HAP-1 (cell line): ENCODE measurements at places on chromosomes 13 and 19.
A peak's percentile ranks its signal among the peaks of the same experiment; 100 is the strongest.

DNA sequence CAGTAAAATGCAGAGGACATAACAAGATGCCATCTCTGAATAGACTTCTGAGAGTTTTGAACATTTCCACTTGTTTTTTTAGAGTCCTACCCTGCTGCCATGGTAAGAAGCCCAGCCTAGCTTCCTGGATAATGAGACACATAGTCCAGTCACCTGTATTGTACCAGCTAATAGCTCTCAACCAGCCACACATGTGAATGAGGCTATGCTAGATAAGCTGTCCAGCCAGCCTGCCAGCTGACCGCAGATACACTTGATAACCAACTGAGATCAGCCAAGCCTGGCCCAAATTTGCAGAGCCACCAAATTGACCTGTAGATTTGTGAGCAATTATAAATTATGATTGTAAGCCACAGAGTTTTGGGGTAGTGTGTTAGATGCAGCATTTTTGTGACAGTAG is 10.7 kb downstream of the RFXAP start:
- no peak for DNase-seq

DNA sequence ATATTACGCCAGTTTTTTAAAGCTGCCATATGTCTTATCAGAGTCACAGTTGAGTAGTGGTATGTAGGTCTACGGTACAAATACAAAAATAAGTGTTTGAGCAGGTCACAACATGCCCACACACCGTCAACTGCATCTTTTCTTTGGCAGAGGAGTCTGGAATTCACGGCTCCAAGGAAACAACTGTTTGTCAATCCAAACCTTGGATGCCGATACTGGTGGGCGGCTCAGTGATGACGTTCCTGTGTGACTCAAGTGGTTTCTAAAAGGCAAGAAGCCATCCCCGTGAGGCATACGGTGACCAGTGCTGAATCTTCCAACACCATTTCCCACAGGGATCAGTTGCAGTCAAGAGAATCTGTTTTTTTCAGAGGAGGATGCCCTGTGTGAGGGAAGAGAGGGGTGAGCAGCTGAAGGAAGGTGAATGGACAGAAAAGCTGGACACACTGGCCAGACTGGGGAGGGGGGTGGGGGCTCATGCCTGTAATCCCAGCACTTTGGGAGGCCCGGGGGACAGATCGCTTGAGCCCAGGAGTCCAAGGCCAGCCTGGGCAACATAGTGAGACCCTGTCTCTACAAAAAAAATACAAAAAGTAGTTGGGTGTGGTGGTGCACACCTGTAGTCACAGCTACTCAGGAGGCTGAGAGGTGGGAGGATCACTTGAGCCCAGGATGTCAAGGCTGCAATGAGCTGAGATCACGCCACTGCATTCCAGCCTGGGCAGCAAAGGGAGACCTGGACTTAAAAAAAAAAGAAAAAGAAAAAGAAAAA is 22.8 kb upstream of the CEBPG start:
- no peak for DNase-seq

DNA sequence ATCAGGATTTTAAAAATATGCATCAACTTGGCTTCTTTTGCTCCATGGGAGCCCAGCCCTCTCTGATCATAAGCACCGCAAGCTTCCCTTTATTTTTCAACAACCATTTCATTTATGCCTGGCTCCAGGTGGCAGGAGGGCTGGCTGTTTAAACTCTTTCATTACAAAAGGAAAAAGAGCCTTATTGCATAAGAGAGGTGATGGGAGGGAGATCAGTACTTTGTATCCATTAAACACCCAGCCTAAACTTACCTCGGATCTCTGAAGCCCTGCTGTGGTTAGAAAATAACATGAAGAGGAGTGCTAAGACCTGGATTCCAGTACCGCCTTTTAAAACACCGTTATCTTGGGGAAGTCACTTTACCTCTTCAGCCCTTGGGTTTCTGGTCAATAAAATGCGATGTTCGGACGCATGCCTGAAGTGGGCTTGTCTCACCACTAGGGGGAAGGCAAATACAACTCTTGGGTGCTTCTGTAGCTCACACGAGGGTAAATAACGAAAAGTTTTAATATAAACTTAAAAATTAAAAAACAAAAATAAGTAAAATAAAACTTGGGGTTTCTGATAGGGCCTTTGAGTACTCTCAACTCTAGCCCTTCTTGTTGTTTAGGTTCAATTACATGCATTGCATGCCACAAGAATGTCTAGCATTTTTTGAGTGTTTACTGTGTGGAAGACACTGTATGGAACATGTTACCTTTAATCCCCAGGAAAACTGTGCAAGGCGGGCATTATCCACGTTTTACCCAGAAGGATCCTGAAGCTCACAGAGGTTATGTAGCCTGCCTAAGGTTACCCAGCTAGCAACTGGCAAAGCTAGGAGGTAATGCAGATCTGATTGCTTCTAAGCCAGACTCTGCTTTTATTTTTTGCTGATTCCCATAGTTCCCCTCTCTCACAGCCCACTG is 240.3 kb downstream of the LMO7 start:
- DNase-seq, result peak; percentile 54

- no peak for DNase-seq
These were observed 27.2 kb downstream of the COMP start for GRCh38 chr19:18763674-18764590.

DNA sequence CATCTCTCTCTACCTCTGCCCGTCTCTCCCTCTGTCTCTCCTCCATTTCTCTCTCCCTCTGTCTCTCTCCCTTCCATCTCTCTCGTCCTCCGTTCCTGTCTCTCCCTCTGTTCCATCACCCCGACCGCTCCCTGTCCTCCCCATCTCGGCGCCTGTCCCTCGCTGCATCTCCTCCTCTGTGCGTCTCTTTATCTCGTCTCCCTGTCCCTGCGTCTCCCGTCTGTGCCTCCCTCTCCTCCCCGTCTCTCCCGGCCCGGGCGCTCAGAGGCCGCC is 4.6 kb downstream of the GRIN2D start:
- DNase-seq, result peak; percentile 8

GRCh38 chr19:51330366-51330765 is 11.6 kb downstream of the VSIG10L start:
- no peak for DNase-seq

DNA sequence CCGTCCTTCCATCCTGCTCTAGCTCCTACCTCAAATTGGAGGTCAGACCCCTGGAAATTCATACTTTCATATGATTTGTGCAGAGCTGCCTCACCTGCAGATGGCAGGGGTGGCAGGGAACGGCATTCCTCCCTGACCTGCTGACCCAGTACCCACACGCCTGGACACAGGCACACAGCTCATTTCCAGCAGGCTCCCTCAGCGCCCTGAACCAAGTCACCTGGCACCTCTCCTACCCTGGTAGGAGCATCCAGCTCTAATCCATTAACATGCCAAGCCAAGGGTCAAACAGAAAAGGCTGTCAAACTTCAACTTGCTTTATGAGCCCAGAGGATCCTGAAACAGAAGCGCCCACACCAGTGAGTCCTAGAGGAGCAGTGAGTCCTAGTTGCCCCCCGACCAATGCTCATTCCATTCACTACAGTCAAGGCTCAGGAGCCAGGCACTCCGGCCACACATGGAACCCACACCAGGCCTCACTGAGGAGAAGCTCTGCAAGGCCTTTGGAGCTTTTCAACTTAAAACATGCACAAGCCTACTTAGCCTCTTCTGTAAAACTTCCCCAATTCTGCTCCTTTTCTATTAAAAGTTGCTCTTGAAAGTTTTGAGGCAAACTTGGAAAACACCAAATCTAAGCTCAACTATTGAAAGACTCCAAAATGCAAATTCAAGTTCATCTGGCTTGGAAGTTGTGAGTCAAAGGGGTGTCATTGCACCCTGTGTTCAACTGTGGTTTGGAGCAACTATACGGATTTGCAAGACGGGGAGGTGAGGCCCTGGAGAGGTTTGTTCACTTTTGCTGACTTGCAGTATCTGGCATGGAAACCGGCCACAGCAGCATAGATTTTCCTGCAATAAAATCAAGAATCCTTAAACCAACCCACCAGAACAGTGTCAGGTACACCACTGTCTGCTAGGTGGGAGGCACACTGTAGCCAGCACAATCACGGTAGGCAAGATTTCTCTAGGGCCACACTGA is 96.7 kb downstream of the CRYL1 start:
- no peak for DNase-seq

- DNase-seq, result no peak
These were observed 2.3 kb upstream of the ADAMTS10 start for GRCh38 chr19:8612807-8613171.

- no peak for DNase-seq
These were observed 8.7 kb downstream of the MAP2K2 start for GRCh38 chr19:4115050-4115817.

- no peak for DNase-seq
These were observed 139.3 kb downstream of the DACH1 start for GRCh38 chr13:71727662-71728061.

DNA sequence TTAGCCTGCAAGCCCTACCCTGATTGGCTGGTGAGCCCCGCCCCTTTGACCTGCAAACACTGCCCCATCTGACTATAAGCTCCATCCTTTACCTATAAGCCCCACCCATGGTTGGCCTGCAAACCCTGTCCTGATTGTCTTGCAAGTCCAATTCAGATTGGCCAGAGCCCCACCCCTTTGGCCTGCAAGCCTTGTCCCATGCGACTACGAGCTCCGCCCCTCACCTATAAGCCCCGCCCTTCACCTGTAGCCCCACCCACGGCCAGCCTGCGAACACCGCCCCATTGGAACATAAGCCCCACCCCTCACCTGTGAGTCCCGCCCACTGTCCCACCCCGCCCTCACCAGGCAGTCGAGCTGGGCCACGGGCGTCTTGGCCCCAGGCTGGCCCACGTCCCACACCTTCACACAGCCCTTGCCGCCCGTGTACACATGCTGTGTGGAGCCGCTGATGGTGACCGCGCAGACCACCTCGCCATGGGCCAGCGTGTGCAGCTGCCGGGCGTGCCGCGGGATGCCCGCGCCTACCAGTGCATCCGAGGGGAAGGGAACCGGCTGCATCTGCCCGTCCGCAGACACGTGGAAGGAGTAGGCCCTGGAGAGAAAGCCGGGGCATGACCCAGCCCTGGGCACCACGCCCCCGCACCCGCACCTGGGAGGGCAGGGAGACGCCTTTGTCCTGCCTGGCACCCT is 22.9 kb downstream of the TLE2 start:
- DNase-seq, result peak; percentile 62

- no peak for DNase-seq
These were observed 91.9 kb upstream of the MBNL2 start for GRCh38 chr13:97130190-97130589.

- no peak for DNase-seq
These were observed 82.8 kb upstream of the ZNF254 start for GRCh38 chr19:24004166-24004565.

DNA sequence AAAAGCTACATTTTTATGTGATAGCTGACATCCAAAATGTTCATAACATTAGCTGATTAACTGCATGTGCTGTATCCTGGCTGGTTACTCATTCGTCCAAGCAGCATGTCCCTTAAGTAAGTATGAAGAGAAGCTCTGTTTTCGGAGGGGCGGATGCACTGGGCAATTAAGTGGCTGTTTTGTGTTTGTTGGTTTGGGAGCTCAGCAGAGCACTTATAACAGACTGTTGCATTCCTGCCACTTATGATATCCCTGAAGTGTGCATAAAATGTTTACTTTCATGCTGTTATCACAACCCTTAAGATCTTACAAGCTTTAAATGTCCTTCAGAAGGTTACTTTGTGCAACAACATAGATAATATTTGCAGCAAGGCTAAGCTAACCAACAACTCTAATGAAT is 264.1 kb downstream of the NALCN start:
- DNase-seq, result no peak

DNA sequence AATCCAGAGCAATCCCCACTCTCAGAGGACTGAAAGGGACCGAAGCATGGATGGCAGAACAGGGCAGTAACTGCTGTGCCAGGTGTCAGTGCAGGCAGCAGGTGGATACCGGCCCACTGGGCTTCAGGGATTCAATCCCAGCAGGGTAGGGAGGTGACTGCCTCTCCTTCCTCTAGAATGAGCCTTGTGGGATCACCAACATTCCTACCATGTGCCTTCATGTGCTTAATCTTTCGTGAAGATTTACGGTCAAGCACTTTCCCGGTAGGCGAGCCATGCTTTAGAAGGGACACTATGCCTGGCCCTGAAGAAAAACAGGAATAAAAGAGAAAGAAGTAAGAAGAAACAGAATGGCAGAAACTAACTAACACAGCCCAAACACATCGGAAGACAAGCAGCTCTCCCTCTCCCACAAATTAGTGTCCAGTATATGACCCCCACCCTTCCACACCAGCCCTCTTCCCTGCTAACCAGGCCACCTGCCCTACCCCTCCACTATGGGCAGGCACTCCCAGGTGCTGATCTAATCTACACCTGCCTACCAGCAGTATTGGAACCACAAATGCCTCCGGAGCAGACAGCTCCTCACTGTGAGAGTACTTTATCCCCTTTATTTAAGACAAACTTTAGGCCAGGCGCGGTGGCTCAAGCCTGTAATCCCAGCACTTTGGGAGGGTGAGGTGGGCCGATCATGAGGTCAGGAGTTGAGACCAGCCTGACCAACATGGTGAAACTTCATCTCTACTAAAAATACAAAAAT is 162.5 kb downstream of the NUFIP1 start:
- no peak for DNase-seq

GRCh38 chr19:32866061-32866460 is 3.5 kb downstream of the SLC7A9 start:
- no peak for DNase-seq

- DNase-seq, result no peak
These were observed 518.5 kb downstream of the FGF9 start for GRCh38 chr13:22189176-22190048.

GRCh38 chr19:54653181-54653809 is 9.5 kb upstream of the LILRB4 start:
- no peak for DNase-seq

- DNase-seq, result no peak
These were observed 305.6 kb upstream of the TMTC4 start for GRCh38 chr13:100980171-100980570.

DNA sequence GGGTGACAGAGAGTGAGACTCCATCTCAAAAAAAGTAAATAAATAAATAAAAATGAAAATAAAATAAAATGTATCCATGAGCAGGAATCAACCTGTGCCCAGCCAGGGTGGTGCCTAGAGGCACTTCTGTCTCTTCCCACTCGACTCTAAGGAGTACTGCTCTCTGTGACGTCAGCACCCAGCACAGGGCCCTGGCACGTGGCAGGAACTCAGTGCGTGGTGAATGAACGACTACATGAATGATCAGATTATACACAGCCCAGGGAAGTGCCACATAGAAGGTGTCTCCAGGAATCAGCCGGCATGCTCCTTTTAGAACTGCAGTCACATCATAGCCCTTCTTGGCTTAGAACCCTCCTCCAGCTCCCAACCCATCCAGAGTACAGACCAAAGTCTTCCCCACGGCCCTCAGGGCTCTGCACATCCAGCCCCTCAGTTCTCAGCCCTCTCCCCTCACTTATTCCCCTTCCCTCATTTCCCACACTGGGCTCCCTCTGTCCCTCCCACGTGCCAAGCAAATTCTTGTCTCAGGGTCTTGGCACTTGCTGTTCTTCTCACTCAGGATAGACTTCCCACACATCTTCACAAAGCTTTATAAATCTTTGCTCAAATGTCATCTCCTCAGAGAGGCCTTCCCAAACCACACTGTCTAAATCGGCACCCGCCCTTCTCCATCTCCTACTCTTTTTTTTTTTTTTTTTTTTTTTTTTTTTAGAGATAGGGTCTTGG is 4.2 kb downstream of the CLIP3 start:
- no peak for DNase-seq
